Kidney capillary endothelial cell (primary cell): ENCODE measurements at places on chromosomes 7 and 10.

DNA sequence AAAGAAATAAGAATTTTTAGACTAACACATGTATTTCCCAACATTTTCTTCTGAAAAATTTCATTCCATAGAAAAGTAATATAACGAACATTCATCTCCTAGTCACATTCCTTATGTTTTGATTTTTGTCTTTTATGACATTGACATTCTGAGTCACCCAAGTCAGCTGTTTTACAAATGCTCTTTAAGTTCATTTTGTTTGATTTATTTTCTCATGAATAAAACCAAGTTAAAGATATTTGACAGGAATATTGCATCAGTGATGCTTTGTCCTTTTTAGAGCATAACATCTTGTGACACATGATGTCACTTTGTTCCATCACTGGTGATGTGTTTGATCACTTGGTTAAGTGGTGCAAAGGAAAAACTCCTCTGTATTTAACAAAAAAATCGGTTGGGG, 48.4 kb downstream of the HGF start:
- no peak for DNase-seq

DNA sequence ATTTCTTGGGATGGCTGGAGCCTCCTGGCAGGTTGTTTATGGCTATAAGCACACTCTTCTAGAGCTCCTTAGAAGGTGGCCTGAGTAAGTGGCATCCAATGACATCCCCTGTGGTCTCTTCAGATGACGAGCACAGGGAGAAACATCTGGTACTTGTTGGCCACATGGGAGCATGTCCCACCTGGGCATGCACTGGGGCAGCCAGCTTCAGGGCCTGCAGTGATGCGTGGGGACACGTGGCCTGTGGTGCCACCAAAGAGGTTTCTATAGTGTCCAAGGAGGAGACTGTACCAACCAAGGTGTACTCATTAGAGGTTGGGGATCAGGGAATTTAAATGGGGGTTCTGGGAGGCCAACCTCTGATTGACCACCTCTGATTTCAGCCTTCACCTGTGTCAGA, 125.5 kb downstream of the TRIL start:
- DNase-seq = no peak

- DNase-seq = no peak
Measured at GRCh38 chr7:128206017-128206746, 34.9 kb upstream of the LEP start.

- DNase-seq = no peak
Measured at GRCh38 chr10:125024497-125025234, 82.7 kb downstream of the ZRANB1 start.

DNA sequence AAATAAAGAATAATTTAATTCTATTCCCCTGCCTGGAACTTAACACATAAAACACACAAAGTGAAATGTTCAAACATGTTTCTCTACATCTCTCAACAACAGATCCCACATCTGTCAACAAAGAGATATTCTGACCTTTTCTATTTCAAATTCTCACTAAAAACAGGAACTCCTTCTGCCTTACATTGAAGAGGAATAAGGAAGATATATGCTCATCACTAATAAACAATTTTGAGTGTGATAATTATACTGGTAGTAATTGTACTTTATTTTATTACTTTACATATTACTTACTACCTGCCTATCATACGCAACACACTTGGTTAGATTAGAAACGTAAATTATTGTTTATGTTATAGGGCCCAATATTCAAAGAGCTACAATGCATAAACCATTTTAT, 13.4 kb downstream of the AKR1C2 start:
- no peak for DNase-seq

GRCh38 chr10:21336476-21337170, 188.9 kb downstream of the SKIDA1 start:
- DNase-seq = peak; percentile 96

DNA sequence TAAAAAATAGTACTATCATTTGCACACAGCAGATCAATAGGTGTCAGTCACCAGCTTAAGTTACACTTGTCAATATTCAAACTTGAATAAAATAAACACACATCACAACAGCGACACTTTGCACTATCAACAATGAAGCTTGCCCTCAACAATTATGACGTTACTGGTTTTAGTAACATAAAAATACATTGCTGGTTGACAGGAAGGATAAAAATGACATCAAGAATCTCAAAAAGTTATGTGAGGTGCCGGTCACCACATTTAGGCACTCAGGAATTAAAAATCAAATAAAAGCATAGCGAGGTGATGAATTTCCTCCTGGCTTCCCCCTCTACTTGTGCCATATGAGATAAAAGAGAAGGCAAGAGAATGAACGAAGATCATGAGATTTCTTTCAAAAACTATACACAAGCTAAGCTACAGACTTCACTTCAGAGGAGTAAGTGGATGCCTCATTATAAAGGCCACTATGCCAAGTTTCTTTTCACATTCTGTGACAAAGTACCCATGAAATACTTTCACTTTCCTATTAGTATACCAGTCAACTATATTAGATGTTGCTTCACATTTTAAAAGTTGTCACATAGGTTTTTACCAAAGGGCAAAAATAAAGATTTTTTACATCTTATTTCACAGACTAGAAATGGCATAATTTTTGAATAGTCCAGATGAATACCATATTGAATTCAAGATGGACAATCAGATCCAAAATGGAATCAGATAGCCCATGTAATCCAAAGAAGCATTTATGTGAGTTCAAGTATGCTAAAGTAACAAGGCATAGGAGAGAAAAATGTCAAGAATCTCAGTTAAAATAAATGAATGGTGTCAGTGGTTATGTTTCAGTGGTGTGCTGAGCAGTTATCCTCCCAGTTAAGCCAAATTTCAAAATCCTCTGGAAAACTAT, 3.6 kb downstream of the CCDC71L start:
- DNase-seq = no peak

DNA sequence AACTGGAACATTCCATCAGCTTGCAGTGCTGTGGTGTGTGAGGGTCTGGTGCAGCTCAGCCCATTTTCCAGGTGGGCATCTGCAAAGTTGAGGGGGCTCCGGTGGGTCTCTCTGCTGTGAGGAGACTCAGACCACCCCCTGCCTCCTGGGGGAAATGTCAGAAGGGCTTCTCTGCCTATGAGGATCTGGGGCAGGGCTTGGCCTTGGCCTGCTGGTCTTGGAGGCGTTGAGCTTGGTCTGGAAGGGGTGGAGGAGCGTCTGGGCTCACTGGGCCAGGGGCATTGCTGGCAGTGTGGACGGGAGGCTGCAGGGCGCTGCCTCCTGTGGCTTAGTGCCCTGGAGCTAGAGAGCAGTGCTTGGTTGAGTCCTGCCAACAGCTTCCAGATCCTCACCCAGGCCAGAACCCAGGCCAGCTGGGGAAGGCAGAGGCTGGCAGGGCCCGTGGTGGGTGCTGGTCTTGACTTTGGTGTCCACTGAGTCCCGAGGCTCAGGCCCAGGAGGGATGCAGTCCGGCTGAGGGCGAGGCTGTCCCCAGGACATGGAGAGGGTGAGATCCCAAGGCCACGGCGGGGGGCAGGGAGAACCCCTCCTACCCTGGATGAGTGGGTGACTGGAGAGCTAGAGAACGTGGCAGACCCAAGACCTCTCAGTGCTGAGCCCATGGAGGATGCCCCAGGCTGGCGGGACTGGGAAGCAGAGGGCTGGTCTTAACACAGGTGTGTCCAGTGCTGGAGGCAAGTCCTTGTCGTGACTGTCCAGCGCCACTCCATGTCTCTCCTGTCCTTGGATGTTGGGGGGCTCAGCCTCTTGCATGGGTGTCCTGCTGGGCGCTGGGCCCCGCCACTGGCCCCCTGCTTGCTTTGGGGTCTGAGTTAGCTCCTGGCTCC, 2.8 kb downstream of the SPRN start:
- no peak for DNase-seq

GRCh38 chr10:117710181-117710798, 167.7 kb downstream of the EMX2 start:
- DNase-seq = no peak

DNA sequence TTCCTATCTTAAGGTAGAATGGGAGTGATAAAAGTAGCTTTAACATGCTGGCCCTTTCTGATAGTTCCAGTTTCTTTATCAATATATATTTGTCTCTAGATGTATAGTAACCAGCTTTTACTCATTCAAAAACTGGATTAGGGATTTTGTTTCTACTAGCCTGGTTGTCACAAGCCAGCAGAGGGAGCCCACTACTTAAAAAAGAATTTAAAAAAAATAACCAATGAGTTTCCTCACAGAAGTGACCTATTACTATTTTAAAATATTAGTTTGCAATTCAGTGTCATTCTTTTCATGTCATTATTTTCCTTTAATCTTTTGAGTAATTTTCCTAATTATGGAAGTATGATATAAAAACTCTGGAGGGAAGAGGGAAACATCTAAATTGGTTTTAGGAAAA, 142.1 kb downstream of the PHTF2 start:
- peak; percentile 32 for DNase-seq

DNA sequence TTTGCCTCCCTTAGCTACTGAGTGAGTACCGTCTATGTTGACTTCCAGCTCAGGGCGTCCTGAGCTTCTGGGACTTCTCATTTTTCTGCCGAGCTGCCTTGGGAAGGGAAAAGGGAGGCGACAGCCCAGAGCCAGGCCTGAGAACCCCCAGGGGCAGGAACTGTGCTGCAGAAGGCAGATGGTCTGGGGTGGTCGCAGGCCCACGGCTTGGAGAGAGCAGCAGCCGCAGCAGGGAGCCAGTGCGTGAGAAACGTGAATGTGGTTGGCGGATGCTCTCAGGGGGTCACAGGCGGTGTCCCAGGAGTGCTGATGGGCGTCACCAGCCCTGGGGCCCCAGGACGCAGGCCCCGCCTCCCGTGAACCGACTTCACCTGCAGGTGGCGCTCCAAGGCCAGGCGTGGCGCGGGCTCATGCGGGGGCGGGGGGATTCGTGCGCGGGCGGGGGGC, 9.2 kb upstream of the PWWP2B start:
- no peak for DNase-seq

- DNase-seq = peak; percentile 79
Measured at GRCh38 chr7:100965723-100966541, 3.4 kb upstream of the MUC12 start.

GRCh38 chr7:45703911-45704682, 129.9 kb downstream of the ADCY1 start:
- no peak for DNase-seq

GRCh38 chr10:70284542-70285475, 1.0 kb upstream of the NPFFR1 start:
- no peak for DNase-seq

DNA sequence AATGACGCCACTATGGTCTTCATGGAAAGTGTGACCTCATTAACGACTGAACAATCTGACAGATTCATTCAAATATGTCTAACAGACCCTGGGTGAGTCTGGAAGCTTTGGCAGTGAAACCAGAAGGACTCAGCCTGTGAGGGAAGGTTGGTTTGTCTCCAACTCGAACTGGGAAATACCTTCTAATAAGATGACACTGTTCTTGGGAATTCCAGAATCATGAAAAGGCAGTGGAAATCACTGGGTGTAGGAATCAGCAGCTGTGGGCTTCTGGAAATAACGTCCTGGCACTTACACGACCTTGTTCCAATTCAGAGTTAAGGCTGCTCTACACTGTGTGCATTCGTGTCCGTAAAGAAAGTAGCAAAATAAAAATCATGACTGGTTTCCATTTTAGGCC, 75.1 kb downstream of the DGKI start:
- DNase-seq = no peak

DNA sequence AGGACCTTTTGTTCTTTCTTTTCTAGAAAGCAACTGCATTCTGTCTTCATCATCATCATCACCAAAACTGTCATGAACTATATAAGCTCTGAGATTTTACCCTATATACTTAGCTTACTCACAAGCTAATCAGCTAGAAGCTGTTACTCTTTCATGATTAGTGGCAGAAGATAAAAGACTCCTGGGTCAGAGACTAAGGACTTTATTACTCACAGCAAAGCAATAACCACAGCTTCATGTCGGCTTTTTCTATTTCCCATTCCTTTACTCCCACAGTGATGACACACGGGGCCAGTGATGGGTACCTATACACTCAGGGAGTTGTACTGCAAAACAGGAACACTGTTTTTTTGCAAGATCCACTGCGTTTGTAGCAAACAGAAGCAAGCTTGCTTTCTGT, 8.4 kb upstream of the C10orf88 start:
- DNase-seq = no peak

DNA sequence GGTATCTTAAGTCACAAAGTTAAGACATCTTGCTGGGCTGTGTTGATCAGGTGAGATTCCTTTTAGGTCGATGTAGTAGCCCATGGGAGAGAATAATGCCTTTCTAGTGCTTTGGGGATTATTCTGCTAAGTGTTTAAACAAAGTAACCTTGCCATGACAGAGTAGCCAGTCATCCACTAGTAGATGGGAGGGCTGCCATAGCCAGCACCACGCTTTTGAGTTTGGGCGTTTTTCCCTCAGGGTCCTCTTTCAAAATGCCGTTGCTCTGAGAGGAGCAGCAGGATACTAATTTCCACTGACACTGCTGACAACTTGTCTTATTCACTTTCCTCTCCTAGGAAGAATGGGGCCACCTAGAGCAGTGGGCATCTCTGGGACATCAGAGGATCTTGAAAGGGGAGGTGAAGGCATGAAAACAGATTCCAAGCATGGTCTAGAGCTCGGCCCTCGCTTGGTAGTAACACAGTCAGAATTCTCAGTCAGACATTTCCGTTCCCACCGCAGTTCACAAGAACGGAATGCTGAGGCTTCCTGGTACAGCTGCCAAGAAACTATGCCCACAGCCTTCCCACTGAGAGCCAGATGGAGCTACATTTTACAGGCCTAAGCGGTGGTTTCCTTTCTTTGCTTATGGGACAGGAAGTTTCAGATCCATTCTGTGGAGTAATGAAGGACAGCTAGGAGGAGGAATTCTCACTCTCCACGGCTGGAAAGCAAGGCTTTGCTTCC, 15.3 kb upstream of the RSU1 start:
- peak; percentile 92 for DNase-seq

DNA sequence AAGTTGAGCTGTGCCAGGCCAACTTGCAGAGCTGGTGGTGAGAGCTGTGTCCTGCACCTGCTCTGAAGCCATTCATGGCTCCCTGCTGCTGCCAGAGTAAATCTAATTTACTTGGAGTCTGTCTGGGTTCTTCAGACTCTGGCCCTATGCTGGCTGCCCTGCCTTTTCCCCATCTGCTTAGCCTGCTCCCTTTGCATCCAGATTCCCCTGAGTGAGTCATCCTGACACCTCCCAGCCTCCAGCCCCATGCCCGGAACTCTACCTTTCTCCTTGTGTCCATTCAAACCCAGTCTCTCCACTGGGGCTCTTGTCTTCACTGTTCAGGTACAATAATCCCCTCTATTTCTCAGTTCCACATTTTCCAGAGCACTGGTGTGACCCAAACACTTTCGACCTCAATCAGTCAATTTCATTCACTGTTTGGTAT, 434.4 kb upstream of the ZMIZ1 start:
- no peak for DNase-seq

- no peak for DNase-seq
Measured at GRCh38 chr10:90526721-90527120, 331.1 kb downstream of the HTR7 start.

DNA sequence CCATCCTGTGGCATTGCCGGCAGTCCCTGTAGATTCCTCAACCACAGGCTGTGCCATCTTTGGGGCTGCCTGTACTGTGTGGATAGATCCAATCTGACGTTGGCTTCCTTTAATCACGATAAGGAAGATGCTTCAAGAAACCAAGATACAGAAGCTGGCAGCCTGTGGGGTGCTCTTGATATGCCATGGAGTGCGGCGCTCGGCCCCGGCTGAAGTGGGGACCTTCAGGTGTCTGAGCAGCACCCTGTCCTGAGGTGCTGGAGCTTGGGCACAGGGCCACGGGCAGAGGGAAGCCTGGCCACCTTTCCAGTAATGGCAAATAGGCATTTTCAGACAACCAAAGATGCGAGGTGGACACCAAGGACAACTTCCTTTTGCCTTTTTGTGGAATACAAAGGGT, 139.5 kb downstream of the ACTR3B start:
- no peak for DNase-seq

- DNase-seq = no peak
Measured at GRCh38 chr7:31707089-31707488, 20.1 kb downstream of the PPP1R17 start.

- DNase-seq = peak; percentile 54
Measured at GRCh38 chr7:38398725-38399321, 125.4 kb upstream of the TARP start.
